Neural progenitor cell (in vitro differentiated cells): ENCODE measurements at places on chromosomes 7 and 10. TPM values are rescaled to one million over a fixed set of nuclear protein-coding genes. Genes with fewer than 3 reads are reported as not detected.

The MPLKIP gene
- 48.4 and 87.2 TPM in 2 replicates for total RNA-seq

The UPK3B gene
- total RNA-seq: 0.12 TPM in 1 of 2 replicates, not detected in the other

The TFEC gene
- 0.03 and 0.06 TPM in 2 replicates for total RNA-seq

The GTPBP10 gene
- 14.5 and 29.9 TPM in 2 replicates for total RNA-seq

The IQUB gene
- 0.58 and 0.84 TPM in 2 replicates for total RNA-seq

The RPEL1 gene
- total RNA-seq: not detected in 2 replicates

The OR2A25 gene
- not detected in 2 replicates for total RNA-seq

The ADAMTS14 gene
- 0.53 TPM in 1 of 2 replicates, not detected in the other for total RNA-seq

The CALY gene
- total RNA-seq: 1.6 TPM in 1 of 2 replicates, not detected in the other

The SORBS1 gene
- 10.1 and 16.1 TPM in 2 replicates for total RNA-seq

The SYCE1 gene
- total RNA-seq: not detected in 2 replicates

The FMC1 gene
- 8.1 and 16.9 TPM in 2 replicates for total RNA-seq

The DRGX gene
- total RNA-seq: not detected in 2 replicates

The CALCR gene
- 0.22 TPM in 1 of 2 replicates, not detected in the other for total RNA-seq

The STAG3 gene
- 0.58 and 1.2 TPM in 2 replicates for total RNA-seq

The ST8SIA6 gene
- total RNA-seq: 4.4 and 5.1 TPM in 2 replicates

The CYP3A5 gene
- total RNA-seq: not detected in 2 replicates

The BCAP29 gene
- total RNA-seq: 52.6 and 103 TPM in 2 replicates

The CAMK2G gene
- 35.0 and 36.6 TPM in 2 replicates for total RNA-seq

The ZP3 gene
- 1.7 TPM in 1 of 2 replicates, not detected in the other for total RNA-seq

The COL1A2 gene
- 28.0 and 47.9 TPM in 2 replicates for total RNA-seq

The PNLIPRP1 gene
- not detected in 2 replicates for total RNA-seq

The PMPCB gene
- 103 and 164 TPM in 2 replicates for total RNA-seq

The TMEM130 gene
- total RNA-seq: 1.0 and 2.3 TPM in 2 replicates

The HMX3 gene
- total RNA-seq: 0.12 TPM in 1 of 2 replicates, not detected in the other
